Hematopoietic multipotent progenitor cell treated with erythropoietin and hydrocortisone succinate and interleukin-3 and kit ligand, for 4 days (in vitro differentiated cells): ENCODE measurements at places on chromosomes 4 and X.
A peak's percentile ranks its signal among the peaks of the same experiment; 100 is the strongest.

- DNase-seq = peak; percentile 93
Observed at GRCh38 chr4:140094438-140095420, 59.3 kb downstream of the MAML3 start.

DNA sequence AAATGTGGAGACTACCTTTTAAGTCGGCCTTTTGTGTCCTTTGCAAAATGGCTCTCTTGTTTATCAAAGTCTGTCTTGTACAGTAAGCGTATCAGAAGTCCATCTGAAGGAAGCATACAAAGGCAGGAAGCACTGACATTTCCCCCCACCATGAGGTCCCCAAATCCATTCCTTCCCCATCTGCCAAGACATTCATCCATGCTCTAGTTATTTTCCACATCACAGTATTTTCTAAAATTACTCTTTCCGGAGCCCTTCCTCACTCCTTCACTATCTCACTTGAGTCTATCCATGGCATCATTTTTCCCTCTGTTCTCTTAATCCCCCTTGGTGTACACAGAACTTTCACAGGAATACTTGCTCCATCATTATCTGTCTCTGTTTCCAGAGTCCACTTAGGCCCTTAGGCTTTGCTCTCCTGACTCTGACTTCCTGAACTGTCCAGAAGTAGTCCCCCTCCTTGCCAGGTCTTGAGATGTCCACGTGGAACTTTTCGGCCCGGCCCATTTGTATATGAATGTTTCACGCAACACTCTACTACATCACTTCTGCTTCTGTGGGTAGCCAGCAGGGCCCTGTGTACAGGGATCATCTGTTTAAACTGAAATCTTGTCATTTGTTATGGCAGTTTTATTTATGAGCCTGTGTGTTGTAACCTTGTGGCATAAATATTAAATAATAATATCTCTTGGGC is 2.1 kb downstream of the SEL1L3 start:
- DNase-seq = peak; percentile 82

DNA sequence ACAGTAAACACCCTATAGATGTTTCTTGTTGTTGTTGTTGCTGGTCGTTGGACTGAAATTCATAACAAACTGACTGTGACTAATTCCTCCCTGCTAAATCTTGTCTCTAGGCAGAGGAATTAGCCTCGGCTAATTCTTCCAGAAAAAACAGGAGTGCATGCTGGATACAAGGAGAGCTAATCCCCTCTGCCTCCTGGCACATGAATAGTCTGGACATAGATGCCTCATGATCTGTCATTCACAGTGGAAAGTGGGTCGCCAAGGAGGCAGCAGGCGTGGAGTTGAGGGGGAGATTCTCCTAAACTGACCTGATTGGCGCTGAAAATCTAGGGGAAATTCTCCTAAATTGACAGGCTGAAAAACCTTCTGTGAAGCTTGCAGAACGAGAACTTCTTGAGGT is 220.1 kb downstream of the DCTD start:
- DNase-seq = no peak

- peak; percentile 94 for DNase-seq
Observed at GRCh38 chr4:88177983-88178625, 19.7 kb upstream of the ABCG2 start.

DNA sequence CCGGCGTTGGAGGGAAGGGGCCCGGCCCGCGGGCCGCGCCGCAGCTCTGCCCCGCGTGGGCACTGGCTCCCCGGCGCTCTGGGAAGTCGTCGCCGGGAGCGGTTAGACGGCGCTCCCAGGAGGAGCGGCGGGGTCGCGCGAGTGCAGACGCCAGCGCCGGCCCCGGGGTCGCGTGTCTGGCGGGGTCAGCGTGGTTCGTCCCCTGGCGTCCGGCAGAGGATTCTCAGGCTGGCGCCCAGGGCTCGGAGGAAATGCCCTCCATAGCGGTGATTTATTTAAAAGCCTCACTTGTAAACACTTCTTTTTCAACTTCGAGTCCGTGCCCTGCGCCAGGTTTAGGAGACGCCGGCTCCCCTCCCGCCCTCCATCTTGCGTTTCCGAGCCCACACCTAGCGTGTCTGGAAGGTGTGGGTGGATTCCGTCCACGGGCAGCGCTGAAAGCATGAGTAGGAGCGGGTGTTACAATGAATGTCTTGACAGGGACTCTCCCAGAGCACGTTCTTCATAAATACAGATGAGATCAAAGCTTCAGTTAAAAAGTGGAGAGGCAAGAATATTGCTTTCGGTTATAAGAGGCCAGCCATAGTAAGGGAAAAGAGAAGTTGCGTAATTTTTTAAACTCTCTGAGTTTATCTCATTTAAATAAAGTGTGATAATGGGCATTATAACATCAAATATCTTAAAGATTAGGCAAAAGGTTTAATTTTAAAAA is 692 bp downstream of the FAM241A start:
- DNase-seq = peak; percentile 74
